ENCODE measurements at places on chromosomes 2 and 18.
A peak's percentile ranks its signal among the peaks of the same experiment; 100 is the strongest.

GRCh38 chr18:76619261-76619620, 124.2 kb upstream of the ZNF516 start:
- DNase-seq = no peak

DNA sequence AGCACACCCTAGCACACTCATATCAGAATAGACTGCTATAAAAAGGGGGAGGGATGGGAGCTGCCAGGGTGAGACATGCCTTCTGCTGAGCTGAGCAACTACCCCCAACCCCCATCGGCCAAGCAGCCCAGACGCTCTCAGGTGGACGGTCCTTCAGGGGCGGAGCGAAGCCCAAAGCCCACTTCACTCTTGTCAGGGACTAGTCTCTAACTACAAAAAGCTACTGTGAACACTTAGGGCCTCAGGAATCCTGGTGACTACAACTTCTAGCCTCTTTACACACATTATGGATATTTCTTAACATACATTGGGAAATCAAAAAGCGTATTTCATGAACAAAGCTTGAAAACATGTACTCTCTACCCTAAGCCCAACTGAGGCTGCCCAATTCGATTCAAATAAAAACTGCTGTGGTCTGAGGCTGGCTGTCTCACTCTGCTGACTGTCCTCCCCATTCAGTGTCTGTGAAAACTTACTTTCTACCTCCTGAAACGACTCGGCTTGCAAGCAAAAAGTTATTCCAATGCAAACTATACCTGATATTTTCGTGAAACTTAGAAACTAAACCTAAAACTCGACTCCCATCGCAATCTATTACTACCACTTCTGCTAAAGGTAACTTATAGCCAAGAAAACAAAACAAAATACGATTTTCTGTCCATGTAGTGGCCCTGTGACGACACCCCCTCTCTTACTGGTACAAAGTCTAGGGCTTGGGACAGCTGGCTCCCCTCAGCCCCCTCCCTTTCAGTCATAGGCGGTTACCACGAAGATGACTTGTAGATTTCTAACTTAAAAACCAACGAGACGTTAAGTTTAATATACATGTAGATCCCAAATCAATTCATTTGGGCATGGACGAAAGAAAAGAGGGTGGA, 1.2 kb downstream of the SERTAD2 start:
- DNase-seq = peak; percentile 62

DNA sequence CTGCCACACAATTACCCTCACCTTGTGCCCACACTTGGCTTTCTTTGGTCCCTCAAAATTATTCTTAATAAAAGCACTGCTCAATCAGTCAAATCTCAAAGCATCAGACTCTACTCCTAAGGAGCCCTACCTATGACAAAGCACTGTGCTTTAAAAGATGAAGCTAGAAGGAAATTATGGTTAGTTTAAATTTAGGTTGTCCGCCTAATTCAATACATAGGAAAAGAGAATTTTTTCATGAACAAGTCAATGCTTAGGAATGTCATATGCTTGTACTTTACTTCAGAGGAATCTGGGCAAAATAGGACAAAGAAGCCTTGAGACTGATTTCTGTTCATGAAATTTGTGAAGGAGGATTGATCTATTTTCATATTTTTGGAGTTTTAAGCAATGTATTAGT, 726.4 kb upstream of the CDH2 start:
- no peak for DNase-seq

DNA sequence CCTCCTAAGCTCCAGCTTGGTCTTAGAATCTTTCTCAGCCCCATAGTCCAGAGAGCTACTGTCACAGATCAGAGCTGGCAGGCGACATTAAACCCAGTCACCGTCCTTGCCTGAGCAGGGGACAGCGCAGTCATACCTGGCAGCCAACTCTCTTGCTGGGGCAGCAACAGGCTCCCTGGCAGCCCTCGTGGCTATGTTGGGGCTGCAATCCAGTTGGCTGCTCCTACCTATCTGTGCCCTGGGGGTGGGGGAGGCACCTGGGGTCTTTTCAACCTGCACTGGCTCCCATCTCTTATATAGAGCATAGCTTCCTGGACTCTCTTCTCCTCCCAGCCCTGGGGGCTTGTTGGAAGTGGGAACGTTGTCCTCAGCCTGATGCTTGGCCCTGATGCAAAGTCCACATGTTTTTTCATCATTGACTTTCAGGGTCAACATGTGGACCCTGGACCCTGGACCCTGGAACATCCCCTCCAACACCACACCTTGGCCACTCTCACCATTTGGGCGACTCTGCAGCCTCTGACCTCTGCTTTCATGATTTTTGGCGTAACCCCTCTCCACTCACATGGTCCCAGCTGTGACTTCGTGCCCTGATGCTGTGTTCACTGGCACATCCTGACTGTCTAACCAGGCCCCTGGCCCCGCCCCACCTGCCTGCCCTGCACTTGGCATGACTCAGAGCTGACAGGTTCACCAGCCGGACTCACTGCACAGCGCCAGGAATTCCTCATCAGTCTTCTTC, 45.6 kb downstream of the ATOH8 start:
- no peak for DNase-seq

- DNase-seq = no peak
Observed at GRCh38 chr2:17571681-17572080, 31.2 kb downstream of the VSNL1 start.

GRCh38 chr2:132837769-132838168, 167.8 kb upstream of the LYPD1 start:
- no peak for DNase-seq

DNA sequence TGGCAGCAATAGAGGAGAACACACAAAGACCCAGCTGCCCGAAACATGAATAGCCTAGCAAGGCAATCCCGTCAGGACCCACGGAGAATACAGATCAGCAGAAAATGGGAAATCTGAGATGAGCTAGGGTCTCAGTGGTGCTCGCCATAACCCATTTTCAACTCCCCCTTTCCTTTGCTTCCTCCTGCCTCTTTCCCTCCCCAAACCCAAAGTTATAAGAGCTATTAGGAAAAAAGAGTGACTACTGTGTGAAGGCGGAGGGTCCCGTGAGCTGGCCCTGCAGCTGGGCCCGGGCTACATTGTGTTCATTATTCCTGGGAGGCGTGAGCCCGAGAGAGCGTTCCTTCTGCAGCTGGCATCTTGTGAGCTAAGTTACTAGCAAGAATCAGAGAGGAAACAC, 118.4 kb downstream of the PID1 start:
- no peak for DNase-seq

DNA sequence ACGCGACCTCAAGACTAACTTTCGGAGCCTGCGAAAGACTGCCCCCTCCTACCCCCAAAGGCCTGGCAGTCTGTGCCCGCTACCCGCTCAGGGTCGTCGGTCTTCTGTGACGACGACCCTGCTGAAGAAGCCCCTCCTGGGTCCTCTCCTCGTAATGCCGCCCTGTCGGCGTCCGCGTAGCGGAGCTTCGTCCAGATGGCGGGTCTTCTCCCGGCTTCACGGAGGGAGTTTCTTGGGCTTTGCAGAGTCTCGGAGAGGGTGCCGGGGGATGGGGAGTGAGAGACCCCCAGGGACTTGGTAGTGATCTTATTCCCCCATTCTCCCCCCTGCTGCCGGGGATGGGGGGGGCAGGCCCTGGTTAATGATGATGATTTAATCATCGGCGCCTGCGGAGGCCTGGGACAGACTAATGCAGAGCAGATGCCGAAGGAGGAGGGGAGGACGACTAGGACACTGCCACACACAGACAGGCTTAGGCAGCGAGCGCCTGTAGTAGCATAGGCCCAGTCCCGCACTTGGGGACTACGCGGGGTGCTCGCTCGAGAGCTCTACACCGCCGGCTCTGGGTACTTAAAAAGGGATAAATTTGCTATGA, 528 bp upstream of the PCGF1 start:
- DNase-seq = no peak

GRCh38 chr2:237863102-237863511, 3.7 kb downstream of the RAMP1 start:
- no peak for DNase-seq

DNA sequence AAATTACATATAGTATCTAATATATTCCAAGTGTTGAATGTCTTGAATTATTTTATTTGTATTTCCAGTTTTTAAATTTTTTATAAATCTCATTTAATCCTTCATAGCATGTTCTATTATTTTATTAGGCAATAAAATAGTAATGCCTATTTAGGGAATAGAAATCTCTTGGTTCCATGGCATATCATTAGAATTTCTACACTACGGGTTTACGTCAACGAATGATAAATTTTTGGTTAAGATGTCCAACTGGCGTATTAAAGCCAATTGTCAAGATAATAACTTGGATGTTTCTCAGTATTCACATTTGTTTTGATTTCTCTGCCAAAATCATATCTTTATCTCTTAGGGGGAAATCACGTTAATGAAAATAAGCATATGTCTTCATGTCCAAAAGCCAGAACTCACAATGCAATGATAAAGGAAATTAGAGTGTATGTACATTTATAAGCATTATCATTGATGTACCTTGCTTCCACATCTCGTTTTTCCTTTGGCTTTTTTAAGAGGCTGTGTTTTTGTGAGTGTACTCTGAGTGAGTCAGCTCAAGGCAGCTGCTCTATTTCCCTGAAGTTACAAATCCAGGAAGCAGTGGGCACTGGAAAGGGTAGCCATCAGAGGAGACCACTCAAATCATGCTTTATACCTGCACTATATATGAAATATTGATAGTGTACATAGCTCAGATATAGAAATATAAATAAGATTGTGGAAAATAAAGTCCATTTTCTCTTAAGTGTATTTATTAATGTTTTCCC, 115.8 kb upstream of the PDE1A start:
- no peak for DNase-seq

- peak; percentile 59 for DNase-seq
Observed at GRCh38 chr2:132503701-132504100, 87.1 kb downstream of the GPR39 start.

DNA sequence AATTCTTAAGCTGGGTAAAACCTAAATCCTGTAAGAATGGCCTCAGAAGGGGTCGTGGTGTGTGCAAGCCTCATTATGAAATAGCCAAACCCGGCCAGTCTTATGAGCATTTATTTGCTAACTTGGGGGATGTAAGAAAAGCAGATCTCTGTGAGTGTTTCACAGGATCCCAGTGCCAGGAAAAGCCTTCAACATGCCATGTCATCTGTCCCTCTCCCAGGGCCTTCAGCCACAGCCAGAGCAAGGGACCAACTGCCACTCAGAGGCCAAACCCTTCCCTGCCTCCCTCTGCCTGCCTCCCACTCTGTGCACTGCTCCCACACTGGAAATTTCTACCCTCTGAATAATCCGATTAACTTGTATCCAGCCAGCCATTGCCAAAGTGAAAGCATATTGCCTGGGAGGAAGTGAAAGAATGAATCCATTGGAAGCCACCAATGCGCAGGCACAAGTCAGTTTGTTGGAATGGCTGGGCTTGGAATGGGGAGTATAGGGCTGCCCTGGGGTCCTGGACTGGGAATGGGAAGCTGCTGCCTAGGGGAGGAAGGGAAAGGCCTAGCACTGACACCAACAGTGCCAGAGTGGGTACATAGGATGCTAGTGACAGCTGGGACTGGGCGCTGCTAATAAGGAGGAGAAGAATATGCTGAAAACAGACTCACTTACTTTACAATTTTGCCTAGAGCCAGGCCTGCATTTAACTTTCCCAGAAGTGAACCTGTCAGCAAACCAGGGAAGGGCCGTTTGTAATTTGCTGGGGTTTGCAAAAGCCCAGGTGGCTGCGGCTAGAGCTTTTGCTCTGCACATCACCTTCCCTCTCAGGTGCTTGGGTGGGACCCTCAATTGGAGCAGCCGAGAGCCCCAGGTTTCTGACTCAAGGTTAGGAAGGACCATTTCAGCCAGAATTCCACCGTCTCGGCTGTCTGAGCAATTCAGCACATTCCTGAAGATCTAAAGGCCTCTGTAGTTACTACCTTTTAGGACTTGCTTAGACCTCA, 146.6 kb upstream of the NCK2 start:
- DNase-seq = no peak

GRCh38 chr2:223644136-223644535, 42.0 kb upstream of the SCG2 start:
- DNase-seq = no peak

DNA sequence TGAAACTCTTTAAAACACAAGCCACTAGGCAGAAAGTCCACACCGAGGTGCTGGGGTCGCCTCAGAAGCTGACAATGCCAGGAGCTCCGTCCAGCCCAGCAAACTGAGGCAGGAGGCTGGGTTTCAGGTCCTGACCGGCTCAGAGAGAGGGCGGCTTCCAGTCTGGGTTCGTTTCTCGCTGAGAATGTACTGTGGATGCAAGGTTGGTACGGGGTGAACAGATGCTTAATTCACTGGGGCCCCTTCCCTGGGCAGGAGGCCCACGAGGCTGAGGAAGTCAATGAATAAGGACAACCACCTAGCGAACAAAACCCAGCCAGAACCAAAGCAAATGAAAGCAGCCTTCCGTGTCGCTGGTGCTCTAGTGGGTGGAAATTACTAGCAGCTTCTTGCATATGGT, 142.0 kb downstream of the RTP5 start:
- DNase-seq = no peak

DNA sequence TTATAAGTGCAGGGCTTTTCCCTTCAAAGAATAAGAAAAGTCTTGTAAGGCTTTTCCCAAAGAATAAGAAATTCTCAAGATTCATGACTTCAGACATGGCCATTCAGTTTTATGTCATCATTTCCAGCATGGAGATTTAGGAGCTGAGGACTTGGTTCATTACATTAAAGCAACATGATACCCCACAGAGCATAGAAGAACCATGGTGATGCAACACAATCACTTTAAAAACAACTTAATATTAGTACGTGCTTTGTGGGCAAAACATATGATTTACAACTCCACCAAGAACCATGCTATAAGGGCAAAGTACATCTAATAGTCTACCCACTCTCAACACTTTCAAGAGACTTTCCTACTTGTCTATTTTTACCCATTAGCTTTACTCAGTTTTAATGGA, 214.4 kb downstream of the SRBD1 start:
- no peak for DNase-seq

DNA sequence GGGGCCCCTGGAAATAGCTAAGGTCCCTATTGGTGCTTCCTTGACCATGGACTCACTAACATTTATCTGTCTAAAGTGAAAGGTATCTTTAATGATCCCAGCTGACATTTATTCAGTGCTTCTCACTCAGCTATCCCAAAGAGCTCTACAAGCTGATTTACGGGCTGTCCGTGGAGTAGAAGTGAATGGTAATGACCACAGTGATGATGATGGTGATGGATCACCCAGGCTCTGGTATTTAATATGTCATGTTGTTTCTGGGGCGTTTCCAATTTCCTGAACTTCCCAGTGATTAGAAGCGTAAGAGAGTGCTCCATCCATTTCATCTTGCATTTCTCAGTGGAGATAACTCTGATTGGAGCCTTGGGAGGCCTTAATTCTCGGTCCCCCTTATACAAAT, 304.3 kb downstream of the HRH4 start:
- no peak for DNase-seq

DNA sequence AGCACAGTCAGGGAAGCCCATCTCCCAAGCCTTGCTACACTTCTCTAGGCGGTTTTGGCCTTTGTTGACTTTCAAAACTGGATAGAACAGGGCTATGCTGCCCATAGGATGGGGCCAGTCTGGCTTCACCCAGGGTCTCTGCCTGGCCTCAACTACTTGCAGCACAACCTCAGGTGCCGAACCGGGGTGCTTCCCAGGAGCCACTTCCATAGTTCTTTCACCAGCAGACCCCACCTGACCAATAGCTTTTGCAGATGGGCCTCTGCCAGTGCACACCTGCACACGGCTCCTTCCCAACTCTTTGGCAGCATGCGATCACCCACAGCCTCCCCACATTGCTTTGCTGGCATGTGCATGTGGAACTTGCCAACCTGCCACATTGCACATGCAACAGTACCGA, 331.6 kb downstream of the CPS1 start:
- no peak for DNase-seq

- DNase-seq = no peak
Observed at GRCh38 chr2:203720915-203721672, 14.7 kb downstream of the CD28 start.
